ENCODE measurements at places on chromosomes 6 and 20.

- no peak for DNase-seq
These were observed 2.2 kb upstream of the AHI1 start for GRCh38 chr6:135499441-135500340.

DNA sequence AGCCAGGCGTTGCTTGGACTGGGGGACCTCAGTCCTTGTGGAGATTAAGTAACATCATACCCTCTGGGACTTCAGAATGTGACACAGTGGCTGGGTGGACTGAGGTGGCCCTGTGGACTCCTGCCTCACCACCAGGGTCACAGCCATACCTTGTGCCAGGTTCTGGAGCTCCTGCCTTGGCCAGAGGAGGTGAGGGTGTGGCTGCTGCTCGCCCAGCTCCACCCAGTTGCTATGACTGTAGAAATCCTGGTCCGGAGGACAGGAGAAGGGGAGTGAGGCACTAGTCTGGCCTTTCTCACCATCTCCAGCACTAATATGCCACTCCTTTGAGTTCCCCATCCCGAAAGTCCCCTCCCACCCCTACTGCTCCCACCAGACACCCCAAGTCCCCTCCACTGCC, 1.9 kb downstream of the VWA7 start:
- no peak for DNase-seq

DNA sequence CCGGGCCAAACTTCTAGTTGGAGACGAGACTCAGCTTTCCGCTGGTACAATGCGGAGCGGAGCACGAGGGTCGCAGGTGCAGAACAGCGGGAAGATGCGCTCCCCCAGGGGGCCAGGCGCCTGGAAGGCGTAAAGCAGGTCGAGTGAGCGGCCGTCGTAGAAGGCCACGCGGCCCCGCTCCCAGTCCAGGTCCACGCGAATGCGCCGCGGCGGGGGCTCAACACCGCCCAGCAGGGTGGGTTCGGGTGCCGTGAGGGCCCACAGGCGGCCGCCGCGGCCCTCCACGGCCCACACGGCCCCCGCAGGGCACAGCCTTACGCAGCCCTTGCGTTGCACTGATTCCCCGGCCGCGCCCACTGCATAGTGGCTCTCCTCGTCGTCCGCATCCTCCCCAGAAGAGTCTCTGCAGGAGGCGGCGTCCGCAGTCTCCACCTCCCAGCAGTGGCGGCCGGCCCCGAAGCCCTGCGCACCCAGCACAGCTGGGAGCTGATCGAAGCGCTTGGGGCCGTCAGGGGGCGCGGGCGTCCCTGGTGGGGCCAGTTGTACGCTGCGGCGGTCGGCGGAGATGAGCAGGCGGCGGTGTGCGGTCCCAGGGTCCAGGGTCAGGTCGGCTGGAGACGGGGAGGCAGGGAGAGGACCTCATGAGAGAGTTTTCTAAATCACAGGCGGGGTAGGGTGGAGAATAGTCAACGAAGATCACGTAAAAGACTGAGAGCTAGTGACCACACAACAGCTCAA, 4.3 kb downstream of the PPP1R11 start:
- peak; percentile 51 for DNase-seq

DNA sequence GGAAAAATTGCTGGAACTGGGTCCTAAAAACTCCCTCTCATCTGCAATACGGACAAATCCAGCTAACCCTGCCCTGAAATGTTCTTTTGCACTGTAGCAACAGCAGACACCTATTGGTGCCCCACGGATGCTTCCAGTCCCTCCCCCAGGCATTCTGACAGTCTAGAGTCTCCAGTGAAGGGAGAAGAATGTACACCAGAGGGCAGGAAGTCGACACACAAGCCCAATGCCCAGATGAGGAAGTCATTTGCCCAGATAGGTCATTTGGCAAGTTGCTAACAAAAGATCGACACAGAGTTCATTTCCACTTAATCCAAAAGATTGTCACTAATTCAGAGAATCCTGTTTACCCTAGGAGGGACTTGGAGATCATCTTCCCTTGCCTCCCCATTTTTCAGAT, 293.0 kb upstream of the PRDM1 start:
- DNase-seq: no peak

GRCh38 chr6:56949925-56950495, 4.9 kb upstream of the BEND6 start:
- peak; percentile 30 for DNase-seq

DNA sequence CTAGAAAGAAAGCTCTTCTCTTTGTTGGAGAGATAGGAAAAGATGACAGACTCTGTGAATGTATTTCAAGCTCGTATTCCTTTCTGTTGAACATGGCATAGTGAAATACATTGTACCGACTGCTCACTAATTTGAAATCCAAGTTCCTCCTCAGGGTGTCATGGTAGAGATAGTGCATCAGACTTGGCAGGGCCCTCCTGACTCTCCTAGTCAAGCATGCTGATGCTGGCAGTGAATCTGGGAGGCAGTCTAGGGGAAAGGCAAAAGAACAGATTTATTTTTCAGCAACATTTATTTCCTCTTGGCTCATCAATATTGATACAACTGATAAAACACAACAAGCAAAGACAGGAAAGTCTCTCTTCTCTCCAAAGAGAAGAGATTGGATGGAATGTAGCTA, 356.3 kb upstream of the IRAK1BP1 start:
- peak; percentile 14 for DNase-seq

GRCh38 chr6:74319292-74319691, 623.3 kb downstream of the CD109 start:
- DNase-seq: no peak

- DNase-seq: peak; percentile 76
These were observed 201.0 kb upstream of the CEP162 start for GRCh38 chr6:84428300-84428907.

GRCh38 chr6:88856566-88856965, 106.9 kb downstream of the RNGTT start:
- DNase-seq: peak; percentile 6

DNA sequence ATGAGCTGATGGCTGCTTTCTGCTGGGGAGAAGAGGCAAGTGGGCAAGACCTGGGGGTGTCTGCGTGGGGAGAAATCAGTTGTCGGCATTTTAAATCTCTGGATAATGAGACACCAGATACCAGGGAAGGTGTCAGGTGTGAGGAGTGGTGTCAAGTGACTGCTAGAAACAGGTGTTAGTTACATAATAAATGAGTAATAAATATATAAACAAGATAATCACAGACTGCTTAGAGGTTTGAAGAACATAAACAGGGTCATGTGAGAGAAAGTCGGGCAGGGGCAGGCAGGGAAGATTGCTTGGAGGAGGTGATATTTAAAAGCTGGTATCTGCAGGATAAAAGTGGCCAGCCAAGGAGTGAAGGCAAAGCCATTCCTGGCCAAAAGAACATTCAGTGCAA, 87.2 kb upstream of the RIN2 start:
- no peak for DNase-seq

GRCh38 chr20:58901488-58902402, 49.2 kb downstream of the GNAS start:
- no peak for DNase-seq

GRCh38 chr6:168988801-168989200, 264.8 kb downstream of the THBS2 start:
- peak; percentile 42 for DNase-seq

- no peak for DNase-seq
These were observed 2.4 kb downstream of the UNC5CL start for GRCh38 chr6:41036601-41037000.

GRCh38 chr6:31651602-31652191, 764 bp downstream of the BAG6 start:
- DNase-seq: peak; percentile 91

- no peak for DNase-seq
These were observed 96.9 kb downstream of the TBX18 start for GRCh38 chr6:84667252-84668213.

GRCh38 chr6:79034865-79035264, 43.2 kb downstream of the PHIP start:
- peak; percentile 16 for DNase-seq

- DNase-seq: peak; percentile 51
These were observed 75.2 kb upstream of the CITED2 start for GRCh38 chr6:139449611-139450000.

- DNase-seq: peak; percentile 15
These were observed 2.4 kb upstream of the TBCC start for GRCh38 chr6:42748203-42748898.

- DNase-seq: no peak
These were observed 1355.1 kb downstream of the HACE1 start for GRCh38 chr6:103504501-103505154.

- peak; percentile 17 for DNase-seq
These were observed 72.2 kb downstream of the RPP40 start for GRCh38 chr6:4931530-4932227.

DNA sequence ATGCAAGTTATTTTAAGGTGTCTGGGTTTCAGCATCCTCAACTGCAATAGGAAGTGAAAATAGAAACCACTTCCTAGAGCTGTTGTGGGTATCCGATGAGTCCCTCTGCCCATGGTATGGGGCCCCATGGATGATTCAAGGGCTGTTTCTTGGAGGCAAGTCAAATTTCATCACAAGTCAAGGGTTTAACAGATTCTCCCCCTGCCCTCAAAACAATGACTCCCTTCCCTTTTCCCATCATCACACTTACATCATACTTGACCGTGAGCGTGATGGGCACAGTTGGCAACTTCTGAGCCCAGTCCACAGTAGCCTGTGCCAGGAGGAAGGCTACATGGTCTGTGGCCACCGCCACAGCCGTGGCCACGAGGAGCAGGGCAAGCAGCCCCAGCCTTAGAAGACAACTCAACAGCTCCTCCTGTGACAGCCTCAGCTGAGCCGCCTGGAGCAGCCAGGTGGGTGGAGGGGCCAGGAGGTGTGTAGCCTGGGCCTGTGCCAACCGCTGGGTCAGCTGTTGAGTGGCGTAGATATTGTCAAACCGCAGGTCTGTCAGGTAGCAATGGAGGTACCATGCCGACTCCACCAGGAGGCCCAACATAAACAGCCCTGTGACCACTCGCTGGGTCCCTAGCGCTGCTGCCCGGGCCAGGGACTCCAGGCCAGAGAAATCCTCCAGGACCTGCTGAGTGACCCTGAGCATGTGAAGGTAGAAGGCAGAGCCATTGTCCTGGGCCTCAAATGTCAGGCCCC, 5.2 kb downstream of the OCSTAMP start:
- peak; percentile 15 for DNase-seq

GRCh38 chr20:46994341-46994740, 99.7 kb downstream of the EYA2 start:
- no peak for DNase-seq

- no peak for DNase-seq
These were observed 118.4 kb upstream of the BTBD3 start for GRCh38 chr20:11799281-11799684.

DNA sequence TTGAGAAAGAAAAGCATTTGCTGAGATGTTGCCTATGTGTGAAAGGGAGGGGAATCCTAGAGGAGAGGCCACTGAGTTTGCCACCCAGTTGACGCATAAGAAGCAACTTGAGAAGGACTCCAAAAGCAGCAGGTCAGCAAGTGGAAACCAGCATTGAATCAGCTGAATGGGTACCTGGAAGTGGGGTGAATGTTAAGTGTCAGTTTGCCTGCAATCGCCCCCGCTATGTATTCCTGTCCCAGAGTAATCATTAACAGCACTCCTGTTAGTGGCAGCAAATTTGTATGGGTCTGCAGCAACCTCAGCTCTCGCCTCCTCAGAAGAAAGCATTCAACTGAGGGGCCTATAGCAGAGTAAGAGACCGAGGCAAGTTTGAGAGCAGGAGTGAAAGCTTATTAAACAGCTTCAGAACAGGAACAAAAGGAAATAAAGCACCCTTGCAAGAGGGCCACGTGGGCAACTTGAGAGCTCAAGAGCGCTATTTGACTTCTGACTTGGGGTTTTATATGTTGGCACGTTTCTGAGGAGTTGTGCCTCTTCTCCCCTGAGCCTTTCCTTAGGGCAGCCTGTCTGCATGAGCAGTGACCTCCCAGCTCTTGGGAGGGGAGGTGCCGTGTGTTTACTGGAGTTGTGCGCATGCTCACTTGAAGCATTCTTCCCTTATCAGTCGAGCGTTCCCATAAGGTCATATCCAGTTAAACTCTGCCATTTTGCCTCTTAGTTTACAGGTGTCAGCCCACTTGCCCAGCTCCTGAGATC, 122.6 kb upstream of the PHACTR1 start:
- no peak for DNase-seq

- DNase-seq: no peak
These were observed 1.4 kb upstream of the TIAM2 start for GRCh38 chr6:154993710-154994109.

- DNase-seq: peak; percentile 72
These were observed 31.7 kb downstream of the SAMHD1 start for GRCh38 chr20:36919715-36920333.

- DNase-seq: peak; percentile 94
These were observed 42.3 kb downstream of the HIVEP2 start for GRCh38 chr6:142902636-142903053.

Measured in GM23248 (cell line).